Osteoblast (primary cell): ENCODE measurements at places on chromosomes 3 and 15.
A peak's percentile ranks its signal among the peaks of the same experiment; 100 is the strongest.

DNA sequence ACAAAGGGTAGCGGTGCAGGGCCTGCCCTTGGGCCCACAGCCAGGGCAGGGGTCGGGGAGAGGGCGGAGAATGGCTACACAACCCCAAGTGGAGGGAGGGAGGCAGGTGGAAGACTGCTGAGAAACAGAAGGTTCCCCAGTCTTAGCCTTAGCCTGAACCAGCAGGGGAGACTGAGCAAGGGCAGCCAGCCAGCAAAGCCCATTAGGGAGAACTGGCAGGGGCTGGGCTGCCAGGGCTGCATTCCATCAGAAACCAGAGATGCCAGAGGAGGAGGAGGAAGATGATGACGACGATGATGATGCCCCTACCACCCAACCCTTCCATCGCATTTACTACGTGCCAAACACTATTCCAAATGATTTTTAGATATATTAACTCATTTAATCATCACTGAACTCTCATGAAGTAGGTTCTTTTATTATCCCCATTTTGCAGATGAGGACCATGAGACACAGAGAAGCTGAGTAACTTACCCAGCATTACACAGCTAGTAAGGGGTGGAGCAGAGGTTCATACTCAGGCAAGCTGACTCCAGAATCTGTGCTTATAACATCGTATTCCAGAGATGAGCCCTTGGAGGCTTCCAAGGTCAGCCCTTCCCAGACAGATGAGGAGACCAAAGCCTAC lies 8.7 kb downstream of the SEMA7A start:
- DNase-seq = peak; percentile 58
- no peaks in the 10 kb centered on the region for H3K27me3 ChIP-seq
- H3K27ac ChIP-seq = peak overlapping the region; percentile 77
- H3K4me1 ChIP-seq = peaks cover 82% of the 10 kb centered on the region

DNA sequence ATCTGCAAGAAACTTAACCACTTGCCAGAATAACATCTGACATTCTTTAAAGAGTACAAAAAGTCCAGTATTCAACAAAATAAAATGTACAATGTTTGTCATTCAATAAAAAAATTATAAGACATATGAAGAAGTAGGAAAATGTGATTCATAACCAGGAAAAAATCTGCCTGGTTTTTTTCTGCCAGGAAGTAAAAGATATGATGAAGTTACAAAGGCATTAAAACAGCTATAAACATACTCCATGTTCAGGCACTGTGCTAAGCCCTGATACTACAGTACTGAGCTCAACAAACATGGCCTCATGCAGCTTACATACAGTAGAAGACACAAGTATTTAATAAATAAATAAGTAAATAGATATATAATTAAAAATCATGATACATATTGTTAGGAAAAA lies 178.4 kb upstream of the STT3B start:
- DNase-seq = no peak
- no peaks in the 10 kb centered on the region for H3K36me3 ChIP-seq
- peaks cover 5% of the 10 kb centered on the region for H3K4me1 ChIP-seq
- H3K27ac ChIP-seq = no peak overlapping the region

DNA sequence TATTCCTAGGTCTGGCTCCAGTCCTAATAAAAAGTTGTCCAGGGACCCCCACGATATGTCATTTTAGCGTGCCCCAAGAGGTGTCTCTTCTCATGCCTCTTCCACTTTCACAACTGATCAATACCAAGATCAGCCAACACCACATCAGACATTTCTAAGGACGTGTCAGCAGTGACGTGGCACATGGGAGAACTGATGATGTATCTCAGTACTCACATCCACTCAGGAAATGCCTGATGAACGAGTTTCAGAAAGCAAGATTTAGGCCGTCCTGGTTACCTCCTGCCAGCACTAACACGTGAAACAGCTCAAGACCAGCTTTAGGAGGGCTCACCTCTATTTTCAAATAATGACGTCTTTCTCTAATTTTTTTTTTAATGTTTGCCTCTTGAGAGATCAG lies 19.6 kb downstream of the VGLL4 start:
- peaks cover 14% of the 10 kb centered on the region for H3K4me1 ChIP-seq
- no peak overlapping the region for H3K4me3 ChIP-seq
- peaks cover 6% of the 10 kb centered on the region for H3K36me3 ChIP-seq
- H3K27ac ChIP-seq = peak overlapping the region; percentile 71

DNA sequence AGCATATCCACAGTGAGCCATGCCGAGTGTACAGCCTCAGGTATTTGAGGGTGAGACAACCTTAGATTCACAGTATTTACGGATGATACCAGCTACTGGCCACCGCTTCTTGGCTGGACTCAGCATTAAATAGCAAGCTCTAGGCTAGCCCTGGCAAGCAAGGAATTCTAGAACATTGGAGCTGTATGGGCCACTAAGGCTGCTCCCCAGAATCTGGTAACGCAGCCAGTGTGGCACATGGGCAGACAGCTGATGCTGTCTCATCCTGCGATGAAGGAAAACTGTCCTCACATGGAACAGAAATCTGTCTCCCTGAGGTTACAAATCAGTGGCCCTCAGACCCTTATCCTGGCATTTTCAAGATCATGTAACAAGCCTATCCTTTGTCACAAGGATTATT lies 57.6 kb upstream of the RGMA start:
- no peak for DNase-seq
- H3K4me1 ChIP-seq = no peaks in the 10 kb centered on the region
- no peak overlapping the region for H3K4me3 ChIP-seq
- no peaks in the 10 kb centered on the region for H3K27me3 ChIP-seq
- no peaks in the 10 kb centered on the region for H3K36me3 ChIP-seq
- no peak overlapping the region for H3K27ac ChIP-seq

DNA sequence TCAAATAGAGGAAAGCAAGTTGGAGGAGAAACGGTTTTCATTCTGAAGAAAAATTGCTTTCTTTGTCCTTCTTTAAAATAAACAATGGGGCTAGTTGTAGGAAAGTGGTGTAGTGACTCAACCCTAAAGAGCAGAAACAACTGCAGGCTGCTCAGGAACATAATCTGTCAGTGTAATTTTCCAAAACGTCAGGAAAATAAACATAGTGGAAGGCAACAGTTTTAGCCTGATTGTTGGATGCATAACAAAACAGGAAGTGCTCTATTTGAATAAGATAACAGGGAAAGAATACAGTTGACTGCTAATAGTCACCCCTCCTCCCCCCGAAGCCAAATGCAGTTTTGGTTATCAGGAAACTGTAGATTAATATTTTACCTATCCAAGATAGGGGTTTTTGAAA lies 167.6 kb downstream of the ECT2 start:
- no peaks in the 10 kb centered on the region for H3K36me3 ChIP-seq
- no peak for DNase-seq
- no peak overlapping the region for H3K27ac ChIP-seq
- no peaks in the 10 kb centered on the region for H3K4me1 ChIP-seq
- no peaks in the 10 kb centered on the region for H3K27me3 ChIP-seq

GRCh38 chr3:104190681-104191080 lies 1176.0 kb upstream of the ALCAM start:
- DNase-seq = no peak
- no peaks in the 10 kb centered on the region for H3K27me3 ChIP-seq
- H3K36me3 ChIP-seq = no peaks in the 10 kb centered on the region
- no peak overlapping the region for H3K27ac ChIP-seq

DNA sequence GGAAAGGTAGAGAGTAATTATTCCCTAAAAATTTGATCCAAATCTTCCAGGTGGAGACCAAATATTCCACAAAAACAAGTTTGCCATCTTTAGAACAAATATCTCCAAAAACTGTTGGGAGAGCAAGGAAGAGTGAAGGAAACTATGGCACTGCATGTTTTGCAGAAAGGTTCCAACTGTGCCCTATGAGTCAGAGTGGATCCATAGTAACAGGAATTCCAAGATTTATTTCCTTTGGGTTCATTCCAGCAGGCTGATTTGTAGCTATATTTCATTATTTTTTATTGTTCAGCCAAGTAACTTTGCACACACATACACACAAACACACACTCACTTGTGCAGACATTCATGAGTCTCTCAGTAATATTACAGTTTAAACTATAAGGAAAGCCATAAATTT lies 459.7 kb upstream of the EPHA6 start:
- DNase-seq = no peak
- no peaks in the 10 kb centered on the region for H3K4me1 ChIP-seq
- no peaks in the 10 kb centered on the region for H3K36me3 ChIP-seq
- H3K27ac ChIP-seq = no peak overlapping the region
- no peaks in the 10 kb centered on the region for H3K27me3 ChIP-seq

DNA sequence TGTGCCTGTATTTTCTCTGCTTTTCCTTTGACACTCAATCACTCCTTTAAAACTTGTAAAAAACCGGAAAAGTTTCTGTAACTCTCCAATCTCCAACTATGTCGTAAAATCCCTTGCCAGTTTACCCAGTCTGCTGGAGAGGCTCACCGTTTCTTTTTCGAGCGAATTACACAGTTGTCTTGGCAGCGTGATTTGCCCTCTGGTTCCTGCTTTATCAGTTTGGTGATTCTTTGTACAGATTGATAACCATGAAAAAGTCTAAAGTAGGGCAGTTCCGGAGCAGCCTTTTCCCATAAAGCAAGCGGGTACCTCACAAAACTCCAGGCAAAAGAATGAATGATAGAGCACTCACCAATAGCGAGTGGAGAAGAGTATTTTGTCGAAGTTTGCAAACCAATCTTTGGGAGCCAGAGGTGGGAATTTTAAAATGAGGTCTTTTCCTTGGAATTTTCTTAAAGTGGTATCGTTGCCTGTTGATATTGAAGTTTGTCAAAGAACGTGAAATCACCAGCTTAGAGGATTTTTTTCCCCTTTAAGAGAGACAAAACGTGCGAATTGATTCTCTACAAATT lies at the start of gene TTC23:
Gene TTC23, minus strand, starts transcription at position 312 of the 572 bp plus-strand sequence. CDS start 20,869 bp downstream, outside the sequence.
- H3K36me3 ChIP-seq = peaks cover 3% of the 10 kb centered on the region
- H3K4me3 ChIP-seq = peak within 1 kb of the TSS; percentile 76
- no peaks in the 10 kb centered on the region for H3K27me3 ChIP-seq

GRCh38 chr15:79399606-79400005 lies 32.5 kb upstream of the MINAR1 start:
- no peaks in the 10 kb centered on the region for H3K27me3 ChIP-seq
- no peak overlapping the region for H3K27ac ChIP-seq
- H3K36me3 ChIP-seq = no peaks in the 10 kb centered on the region
- no peak overlapping the region for H3K4me3 ChIP-seq
- DNase-seq = no peak

- H3K36me3 ChIP-seq = no peaks in the 10 kb centered on the region
- H3K27me3 ChIP-seq = no peaks in the 10 kb centered on the region
- no peak overlapping the region for H3K4me3 ChIP-seq
- DNase-seq = no peak
These were observed 30.1 kb downstream of the PXYLP1 start for GRCh38 chr3:141261472-141262307.
